Stimulated activated CD4-positive, alpha-beta T cell treated with anti-CD3 and anti-CD28 coated beads, Interleukin-15, amount 100 ng/mL, for 48 hours (primary cell): ENCODE measurements at places on chromosomes 2 and 18.

DNA sequence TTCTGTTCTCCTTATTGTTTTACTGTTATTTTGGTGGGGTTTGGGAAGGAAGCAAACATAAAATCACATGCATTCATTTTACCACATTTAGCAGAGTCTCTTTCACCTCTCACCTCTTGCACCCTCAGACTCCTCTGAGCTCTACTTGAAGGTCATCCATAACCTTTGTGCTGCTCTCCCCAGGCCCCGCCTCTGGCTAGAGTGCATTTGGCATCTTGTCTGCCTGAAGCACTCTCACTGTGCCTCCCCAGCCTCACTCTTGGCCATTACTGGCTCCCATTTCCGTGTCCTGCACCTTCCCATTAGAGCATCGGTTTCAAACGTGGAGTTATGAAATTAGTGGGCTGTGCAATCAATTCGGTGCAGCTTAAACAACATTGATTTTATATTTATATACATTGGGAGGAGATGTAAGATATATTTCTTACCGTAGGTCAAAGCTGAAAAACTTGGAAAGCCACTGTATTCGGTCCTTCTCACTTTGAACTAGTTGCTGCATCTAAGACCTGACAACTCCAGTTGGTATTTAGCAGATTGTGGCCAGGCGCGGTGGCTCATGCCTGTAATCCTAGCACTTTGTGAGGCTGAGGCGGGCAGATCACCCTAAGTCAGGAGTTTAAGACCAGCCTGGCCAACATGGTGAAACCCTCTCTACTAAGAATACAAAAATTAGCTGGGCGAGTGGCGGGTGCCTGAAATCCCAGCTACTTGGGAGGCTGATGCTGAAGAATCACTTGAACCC is 6.9 kb upstream of the ZFAND2B start:
- no peak for DNase-seq

DNA sequence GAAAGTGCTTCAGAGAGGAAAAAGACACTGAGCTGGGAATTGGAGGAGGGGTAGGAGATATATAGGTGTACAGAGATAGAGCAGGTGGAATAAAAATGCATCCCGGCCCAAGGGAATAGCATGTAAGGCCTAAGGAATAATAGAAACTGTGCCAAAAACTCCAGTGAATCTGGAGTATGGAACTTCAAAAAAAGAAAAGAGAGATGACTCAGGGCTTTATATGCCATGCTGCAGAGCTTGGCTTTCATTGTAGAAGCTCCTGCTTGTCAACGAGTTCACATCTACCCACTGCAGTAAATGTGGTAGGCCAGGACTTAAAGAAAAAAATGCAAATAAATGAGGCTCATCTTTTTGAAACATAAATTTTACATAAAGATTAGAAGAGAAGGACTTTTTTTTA is 131.8 kb downstream of the MREG start:
- no peak for DNase-seq

DNA sequence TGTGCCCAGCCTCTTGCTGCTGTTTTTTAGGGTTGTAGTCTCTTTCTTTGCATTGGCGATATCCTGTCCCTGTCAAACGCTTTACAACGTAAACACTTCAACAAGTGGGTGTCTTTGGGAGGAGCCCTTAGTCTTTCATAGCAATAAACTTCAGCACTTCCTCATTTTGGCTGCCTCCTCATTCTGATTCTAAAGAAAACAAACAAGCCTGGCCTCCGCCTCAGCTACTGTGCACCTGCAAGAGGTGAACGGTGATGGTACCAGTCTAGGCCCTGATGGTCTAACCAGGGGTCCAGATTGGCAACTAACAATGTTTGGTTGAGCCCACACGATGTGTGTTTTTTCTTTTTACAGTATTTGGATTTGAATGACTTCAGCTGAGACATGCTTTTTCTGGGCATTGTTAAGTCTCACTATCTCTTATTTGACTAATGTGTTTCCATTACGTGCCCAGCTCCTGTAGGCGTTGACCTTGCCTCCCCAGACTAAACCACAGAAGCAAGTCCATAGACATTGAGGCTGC is 53.2 kb upstream of the CUL3 start:
- peak; percentile 23 for DNase-seq

- DNase-seq = no peak
These were observed 253.9 kb upstream of the SIX2 start for GRCh38 chr2:45263147-45263546.

GRCh38 chr2:239804161-239805042 is 220.7 kb downstream of the NDUFA10 start:
- DNase-seq = no peak

DNA sequence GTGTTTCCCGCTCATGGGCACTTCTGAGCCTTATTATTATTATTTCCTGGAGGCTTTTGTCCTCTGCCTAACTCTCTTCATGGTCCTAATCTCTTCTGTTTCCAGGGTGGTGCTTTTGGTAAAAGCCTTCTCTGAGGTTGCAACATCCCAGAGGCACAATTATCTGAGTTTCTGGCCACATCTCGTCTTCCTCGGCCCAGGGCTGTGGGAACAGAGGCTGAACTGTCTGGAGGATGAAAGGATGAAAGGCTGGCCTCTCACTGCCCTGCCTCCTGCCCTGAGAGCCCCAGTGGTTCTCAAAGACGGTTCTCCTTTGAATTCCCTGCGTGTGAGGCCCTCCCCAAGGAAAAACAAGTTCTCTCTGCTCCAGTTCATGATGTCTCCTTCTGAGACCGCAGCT is 13.8 kb downstream of the GYPC start:
- no peak for DNase-seq

DNA sequence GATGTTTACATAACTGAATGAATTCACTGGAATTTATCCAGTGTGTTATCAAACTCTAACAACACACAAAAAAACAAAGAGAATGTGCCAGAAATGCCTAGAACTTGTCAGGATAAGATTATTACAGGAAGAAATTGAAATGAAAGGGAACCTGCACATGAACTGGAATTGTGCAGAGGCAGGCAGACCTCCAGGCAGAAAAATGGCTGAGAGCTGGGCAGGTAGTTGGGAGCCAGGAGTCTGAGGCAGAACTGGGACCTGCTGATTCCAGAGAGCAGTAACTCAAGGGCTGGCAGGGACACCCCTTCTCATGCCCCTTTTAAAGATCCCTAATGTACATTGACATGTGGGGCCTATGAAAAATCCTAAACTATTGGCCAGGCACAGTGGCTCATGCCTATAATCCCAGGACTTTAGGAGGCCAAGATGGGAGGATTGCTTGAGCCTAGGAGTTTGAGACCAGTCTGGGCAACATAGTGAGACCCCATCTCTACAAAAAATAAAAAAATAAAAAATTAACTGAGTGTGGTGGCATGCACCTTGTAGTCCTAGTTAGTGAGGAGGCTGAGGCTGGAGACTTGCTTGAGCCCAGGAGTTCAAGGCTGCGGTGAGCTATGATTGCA is 674 bp upstream of the SP110 start:
- DNase-seq = no peak

GRCh38 chr2:61814539-61815160 is 39.2 kb downstream of the FAM161A start:
- no peak for DNase-seq

GRCh38 chr2:179900655-179901054 is 39.2 kb upstream of the ZNF385B start:
- DNase-seq = no peak

DNA sequence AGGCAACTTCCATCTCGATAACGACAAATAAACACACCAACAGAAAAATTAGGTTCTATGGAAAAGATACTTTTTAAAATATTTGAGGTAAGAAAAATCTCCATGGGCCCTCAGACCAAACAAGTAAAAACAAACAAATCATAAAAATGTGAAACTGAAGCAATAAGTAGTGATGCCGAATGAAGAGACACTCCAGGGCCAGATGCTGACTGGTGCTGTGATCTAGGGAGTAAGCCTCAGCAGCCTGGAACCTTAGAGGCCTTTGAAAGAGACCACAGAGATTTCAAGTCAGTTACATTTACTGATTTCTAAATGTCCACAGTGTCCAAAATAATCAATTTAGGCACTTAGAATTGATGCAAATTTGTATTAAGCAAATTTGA is 1144.7 kb downstream of the CNTNAP5 start:
- DNase-seq = no peak

DNA sequence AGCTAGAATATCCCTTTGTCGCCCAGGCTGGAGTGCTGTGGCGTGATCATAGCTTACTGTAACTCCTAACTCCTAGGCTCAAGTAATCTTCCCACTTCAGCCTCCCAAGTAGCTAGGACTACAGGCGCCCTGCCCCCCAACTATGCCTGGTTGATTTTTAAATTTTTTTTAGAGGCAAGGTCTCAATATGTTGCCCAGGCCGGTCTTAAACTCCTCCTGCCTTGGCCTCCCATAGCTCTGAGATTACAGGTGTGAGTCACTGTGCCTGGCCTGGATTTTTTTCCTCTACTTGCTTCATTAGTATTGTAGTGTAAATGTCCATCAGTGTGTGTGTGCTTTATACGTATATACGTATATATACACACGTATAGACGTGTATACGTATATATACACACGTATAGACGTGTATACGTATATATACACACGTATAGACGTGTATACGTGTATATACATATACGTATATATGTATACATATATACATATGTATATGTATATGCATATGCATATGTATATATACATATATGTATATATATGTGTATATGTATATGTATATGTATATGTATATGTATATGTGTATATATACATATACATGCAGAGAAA is 124.4 kb downstream of the DIS3L2 start:
- DNase-seq = no peak

DNA sequence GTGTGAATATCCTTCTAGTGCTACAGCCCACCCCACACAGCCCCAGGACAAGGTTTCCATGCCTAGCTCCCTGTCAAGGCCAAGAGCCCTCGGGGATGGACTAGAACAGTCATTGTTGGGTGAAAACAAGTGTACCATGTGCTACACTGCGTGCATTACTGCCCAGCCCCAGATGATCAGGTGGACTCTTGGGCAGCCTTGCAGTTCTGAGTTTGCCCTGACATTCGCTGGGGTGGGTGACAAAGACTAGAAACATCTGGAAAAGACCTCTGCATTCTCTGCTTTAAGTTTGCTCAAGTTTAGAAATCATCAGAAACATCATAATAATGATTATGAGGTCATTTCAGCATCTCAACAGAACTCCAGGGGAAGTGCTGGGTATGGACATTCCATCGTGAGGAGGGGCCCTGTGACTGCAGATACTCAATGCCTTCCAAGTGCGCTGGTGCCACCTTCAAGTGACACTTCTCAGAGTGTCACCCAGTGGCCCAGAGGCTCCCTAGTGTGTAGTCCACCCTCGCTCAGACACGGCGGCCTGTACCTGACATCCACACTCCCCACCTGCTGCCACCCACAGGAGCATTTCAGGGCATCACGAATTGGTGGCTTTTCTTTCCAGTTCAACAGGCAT is 5.3 kb upstream of the PXDN start:
- no peak for DNase-seq

DNA sequence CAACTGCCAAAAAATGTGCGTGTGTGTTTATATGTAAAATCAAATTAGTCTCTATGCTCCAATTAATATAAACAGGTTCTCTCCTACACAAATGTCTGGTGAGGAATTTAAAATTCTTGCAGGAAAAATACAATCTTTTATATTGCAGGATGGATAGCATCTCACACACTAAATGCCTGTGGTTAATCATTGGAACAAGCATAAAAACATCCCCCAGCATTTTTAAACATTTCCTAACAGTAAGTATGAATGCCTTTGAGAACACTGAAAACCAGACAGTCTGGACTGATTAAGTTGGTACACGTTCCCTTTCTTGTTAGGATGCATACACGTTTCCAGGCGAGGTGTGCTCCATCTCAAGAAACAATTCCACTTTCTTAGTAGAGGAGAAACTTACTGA is 29.9 kb upstream of the PDE1A start:
- no peak for DNase-seq

DNA sequence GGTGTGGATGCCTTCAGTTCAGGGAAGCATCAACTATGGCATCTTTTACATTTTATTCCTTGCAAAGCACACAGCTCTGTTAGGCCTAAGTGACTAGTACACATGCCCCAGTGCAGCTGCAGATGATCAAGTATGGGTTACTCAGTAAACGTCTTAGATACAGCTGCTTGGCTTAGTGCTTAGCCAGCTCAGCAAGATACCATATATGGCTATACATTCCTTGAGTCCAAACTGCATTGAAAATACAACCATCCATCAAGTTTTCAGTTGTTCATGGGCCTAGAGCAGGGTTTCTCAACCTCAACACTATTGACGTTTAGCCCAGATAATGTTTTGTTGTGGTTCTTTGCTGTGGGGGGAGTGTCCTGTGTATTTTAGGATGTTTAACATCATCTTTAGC is 769.9 kb downstream of the TSN start:
- no peak for DNase-seq

DNA sequence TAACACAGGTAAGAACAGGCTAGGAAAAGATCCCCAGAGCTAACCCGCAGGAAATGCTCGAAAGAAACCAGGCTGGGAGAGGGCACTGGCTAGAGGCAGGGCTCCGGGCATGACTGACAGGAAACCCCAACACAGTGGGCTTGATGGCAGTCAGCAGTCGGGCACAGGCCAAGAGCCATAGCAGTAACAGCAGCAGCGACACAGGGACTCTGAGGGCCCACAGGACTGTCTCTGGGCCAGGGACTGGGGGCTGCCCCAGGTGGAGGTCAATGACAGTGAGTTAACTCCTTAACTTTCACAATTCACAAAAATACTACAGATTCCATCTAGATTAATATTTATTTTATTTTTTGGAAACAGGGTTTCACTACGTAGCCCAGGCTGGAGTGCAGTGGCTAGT is 37.3 kb upstream of the ASPRV1 start:
- no peak for DNase-seq

DNA sequence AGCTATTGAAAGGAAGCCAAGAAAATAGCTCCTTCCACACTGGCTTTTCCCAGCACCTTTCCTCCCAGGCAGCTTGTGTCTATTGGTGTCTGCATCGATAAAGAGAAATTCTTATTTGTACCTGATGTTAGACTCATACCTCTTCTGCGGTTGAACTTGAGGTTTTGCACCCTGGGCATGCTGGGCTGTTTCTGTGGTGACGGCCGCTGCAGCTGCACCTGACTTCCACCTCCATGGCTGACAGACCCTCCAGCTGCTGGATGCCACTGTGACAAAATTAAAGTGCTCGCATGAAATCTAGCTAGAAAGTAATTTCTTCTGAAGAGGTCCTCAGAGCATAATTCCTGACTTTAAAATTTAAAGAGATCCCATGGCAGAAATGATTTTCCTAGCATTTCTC is 6.6 kb downstream of the FECH start:
- DNase-seq = no peak

GRCh38 chr2:20091305-20091991 is 40.0 kb upstream of the LAPTM4A start:
- no peak for DNase-seq

DNA sequence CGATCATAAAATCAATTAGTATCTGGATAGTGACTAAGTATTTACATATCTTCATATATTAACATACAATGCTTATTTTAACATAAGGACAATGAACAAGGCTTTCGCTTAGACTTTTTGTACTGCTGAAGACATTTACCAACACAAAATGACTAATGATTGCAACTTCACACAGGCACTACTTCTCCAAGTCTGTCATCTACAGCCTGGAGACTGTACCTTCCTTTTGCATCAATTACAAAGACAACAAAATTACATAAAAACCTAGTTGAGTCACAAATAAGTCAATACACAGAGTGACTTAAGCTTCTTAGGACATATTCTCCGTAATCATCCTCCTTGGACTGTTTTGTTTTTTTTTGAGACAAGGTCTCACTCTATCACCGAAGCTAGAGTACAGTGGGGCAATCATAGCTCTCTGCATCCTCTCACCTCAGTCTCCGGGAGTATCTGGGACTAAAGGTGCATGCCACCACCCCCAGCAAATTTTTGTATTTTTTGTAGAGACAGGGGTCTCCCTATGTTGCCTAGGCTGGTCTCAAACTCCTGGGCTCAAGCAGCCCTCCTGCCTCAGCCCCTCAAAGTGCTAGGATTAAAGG is 15.9 kb downstream of the PUM2 start:
- DNase-seq = no peak
